SJSA1 (cell line): ENCODE measurements at places on chromosomes 11 and 22. TPM values are rescaled to one million over a fixed set of nuclear protein-coding genes. Genes with fewer than 3 reads are reported as not detected.

Gene MS4A4E
- total RNA-seq = not detected in 2 replicates

Gene SLC16A8
- not detected in 2 replicates for total RNA-seq

Gene VSIG2
- not detected in 2 replicates for total RNA-seq

DNA sequence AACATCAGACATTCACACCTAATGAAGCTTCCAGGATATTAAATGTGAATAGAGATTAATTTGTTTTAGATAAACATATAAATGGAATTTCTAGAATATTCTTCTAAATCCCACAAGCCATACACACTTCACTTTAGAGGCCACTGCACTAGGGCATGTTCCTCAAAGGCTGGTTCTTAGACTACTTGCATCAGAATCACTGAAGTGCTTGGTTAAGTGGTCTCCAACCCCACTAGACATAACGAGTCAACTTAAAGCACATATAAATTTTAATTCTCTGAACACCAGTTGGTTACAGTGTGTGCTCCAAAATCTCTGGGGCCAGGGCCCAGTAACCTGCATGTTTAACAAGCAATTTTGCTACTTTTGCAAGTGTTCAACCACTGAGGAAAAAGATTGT is 7.9 kb upstream of the ALKBH8 start:
- H3K36me3 ChIP-seq = no peaks in the 10 kb centered on the region
- no peak overlapping the region for H3K27ac ChIP-seq
- H3K4me1 ChIP-seq = no peaks in the 10 kb centered on the region
- H3K4me3 ChIP-seq = no peak overlapping the region
- H3K27me3 ChIP-seq = no peaks in the 10 kb centered on the region

- no peaks in the 10 kb centered on the region for H3K4me1 ChIP-seq
- no peaks in the 10 kb centered on the region for H3K36me3 ChIP-seq
- H3K4me3 ChIP-seq = no peak overlapping the region
- H3K27me3 ChIP-seq = no peaks in the 10 kb centered on the region
- no peak for DNase-seq
- H3K27ac ChIP-seq = no peak overlapping the region
Measured at GRCh38 chr11:31141789-31142188, 227.8 kb downstream of the DCDC1 start.

GRCh38 chr11:21965221-21965620 is 227.7 kb upstream of the ANO5 start:
- no peak overlapping the region for H3K4me3 ChIP-seq
- H3K36me3 ChIP-seq = no peaks in the 10 kb centered on the region
- no peaks in the 10 kb centered on the region for H3K4me1 ChIP-seq
- no peak for DNase-seq
- no peaks in the 10 kb centered on the region for H3K27me3 ChIP-seq

DNA sequence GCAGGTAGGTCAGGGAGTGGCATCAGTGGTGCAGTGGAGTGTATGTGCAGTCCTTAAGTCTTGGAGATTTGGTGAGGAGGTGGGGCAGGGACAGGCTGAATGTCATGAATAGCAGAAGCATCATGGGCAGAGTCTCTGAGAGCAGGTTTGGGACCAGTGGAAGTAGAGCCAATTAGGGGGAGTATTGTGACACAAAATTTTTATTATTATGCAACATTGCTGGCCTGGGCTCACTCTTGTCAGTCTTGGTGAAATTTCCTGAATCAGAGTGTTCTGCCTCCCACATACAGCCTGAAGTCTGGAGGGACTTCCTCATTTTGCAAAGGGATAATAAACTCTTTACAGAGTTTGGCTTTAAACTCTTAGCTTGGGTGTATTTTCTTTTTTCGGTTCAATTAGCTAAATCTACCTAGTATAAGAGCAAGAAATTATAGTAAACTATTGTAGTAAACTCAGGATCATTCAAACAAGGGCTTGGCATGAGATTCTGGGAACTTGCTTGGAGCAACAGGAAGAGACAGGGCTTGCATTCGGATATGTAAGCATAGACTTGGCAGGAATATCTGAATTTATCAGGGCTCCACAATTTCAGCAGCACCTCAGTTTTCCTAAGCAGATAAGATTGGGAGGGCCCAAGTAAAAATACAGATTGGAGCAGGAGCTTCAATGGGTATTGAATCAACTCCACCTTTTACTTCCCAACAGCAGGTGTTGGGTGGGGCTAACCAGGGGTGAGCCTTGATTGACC is 67.7 kb downstream of the FDX1 start:
- H3K36me3 ChIP-seq = no peaks in the 10 kb centered on the region
- no peak overlapping the region for H3K4me3 ChIP-seq
- no peak for DNase-seq
- no peaks in the 10 kb centered on the region for H3K4me1 ChIP-seq

DNA sequence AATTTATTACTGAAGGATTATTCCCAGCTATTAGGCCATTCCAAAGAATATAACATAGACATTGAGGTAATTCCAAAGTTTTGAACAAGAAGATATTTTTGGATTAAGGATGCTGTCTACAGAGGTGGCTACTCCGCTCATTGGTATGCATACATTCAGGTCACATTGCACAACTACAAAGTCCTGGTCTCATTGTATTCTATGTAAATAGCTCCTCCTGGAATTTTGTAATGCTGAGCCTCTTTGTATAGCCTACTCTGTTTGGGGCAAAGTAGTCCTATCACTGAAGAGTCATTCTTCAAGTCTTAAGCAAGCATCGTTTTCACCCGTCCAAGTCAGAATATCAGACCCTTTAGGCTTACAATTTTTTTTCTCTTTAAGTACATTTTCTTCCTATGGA is 142.4 kb downstream of the KIF18A start:
- H3K36me3 ChIP-seq = no peaks in the 10 kb centered on the region
- H3K4me1 ChIP-seq = no peaks in the 10 kb centered on the region
- H3K27ac ChIP-seq = no peak overlapping the region
- H3K4me3 ChIP-seq = no peak overlapping the region
- DNase-seq = no peak
- H3K27me3 ChIP-seq = no peaks in the 10 kb centered on the region

DNA sequence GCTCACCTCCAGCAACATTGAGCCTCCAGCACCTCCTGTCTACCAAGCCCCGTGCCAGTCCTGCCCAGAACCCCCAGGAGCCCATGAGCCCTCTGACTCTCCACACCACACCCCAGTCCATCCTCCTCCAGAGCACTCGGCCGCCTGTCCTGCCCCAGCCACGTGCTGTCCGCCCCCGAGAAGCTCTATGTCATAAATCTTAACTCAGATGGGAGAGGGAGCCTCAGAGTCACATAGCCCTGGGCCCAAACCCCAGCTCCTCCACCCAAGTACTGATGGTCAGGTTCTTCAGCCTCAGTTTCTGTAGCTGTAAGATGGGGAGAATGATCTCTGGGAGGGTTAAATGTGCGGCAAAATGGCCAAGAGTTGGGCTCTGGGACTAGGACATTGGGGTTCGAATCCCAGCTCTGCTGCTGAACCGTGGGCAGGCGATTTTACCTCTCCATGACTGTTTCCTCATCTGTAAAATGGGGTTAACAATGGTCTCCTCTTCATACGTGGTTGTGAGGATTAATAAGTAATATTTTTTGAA is 27.8 kb downstream of the CYTH4 start:
- H3K4me1 ChIP-seq = peaks cover 33% of the 10 kb centered on the region
- H3K36me3 ChIP-seq = no peaks in the 10 kb centered on the region
- no peaks in the 10 kb centered on the region for H3K27me3 ChIP-seq
- DNase-seq = no peak
- H3K27ac ChIP-seq = no peak overlapping the region
- no peak overlapping the region for H3K4me3 ChIP-seq

- H3K27ac ChIP-seq = no peak overlapping the region
- 0 out of 2 replicates have a peak, but pooled peaks cover 5% of the 10 kb centered on the region for H3K27me3 ChIP-seq
- H3K4me3 ChIP-seq = no peak overlapping the region
- no peak for DNase-seq
Measured at GRCh38 chr22:25076336-25076735, 123.3 kb upstream of the CRYBB3 start.

GRCh38 chr11:72002841-72003775 is 4.4 kb downstream of the IL18BP start:
- no peak for DNase-seq
- peaks cover 5% of the 10 kb centered on the region for H3K4me1 ChIP-seq
- H3K4me3 ChIP-seq = no peak overlapping the region
- H3K27ac ChIP-seq = no peak overlapping the region
- H3K27me3 ChIP-seq = no peaks in the 10 kb centered on the region

DNA sequence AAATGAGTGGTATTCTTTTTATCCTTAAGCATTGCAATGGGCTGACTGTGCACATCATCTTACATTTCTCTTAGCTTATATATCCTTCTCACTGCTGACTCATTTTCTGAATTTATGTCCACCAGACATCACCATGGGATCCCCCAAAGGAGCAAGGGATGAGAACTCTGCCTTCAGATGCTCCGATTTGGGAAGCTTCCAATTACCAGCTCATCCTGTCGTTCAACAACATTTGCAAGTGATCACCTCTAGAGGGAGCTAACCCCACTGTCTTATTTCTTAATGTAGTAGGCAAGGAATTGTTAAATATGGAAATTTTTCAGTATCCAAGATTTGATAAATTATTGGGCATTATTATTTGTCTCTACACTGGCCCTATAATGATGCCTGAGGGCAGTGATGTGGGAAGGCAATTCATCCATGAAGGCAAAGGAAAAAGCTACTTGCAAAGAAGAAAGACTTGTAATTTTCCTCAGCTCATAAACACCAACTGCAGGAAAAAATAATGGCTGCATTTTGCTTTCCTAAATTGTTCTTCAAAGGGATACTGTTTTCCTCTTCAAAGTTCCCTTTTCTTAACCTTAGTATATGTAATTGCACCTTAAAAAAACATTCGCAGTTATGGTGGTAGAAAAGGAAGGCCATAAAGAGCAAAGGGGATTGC is 102.4 kb upstream of the FSHB start:
- DNase-seq = peak; percentile 14
- no peaks in the 10 kb centered on the region for H3K36me3 ChIP-seq
- H3K27ac ChIP-seq = no peak overlapping the region
- H3K4me1 ChIP-seq = no peaks in the 10 kb centered on the region
- H3K4me3 ChIP-seq = no peak overlapping the region

DNA sequence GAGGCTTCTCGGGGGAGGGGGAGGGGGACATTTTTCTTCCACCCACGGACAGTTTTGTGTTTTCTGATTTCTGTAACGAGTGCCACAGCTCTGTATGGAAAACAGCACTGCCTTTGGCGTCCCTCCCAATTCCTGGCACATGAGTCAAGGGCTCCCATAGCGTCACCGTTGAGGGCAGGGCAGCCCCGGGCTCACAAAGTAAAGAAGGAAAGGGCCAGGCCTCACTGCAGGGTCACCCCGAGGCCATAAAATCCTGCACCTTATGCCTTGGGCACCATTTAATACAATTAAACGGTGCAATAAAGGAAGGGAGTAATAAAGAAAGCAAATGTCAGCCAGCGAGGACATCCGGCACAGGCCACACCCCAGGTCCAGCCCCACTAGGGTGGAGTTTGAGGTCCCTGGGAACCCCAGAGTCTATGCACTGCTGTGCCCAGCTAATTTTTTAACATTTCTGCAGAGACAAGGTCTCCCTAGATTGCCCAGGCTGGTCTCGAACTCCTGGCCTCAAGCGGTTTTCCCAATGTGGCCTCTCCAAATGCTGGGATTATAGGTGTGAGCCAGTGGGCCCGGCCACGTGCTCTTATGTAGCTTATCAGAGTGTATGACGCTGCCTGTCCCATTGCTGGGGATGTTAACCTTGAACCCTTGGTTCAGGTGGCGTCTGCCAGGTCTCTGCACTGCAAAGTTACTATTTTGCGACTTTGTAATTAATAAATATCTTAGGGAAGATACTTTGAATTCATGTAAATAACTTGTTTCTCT is 13.6 kb upstream of the MUC2 start:
- peak overlapping the region; percentile 39 for H3K27ac ChIP-seq
- no peaks in the 10 kb centered on the region for H3K36me3 ChIP-seq
- DNase-seq = peak; percentile 74
- no peaks in the 10 kb centered on the region for H3K27me3 ChIP-seq
- peaks cover 11% of the 10 kb centered on the region for H3K4me1 ChIP-seq

DNA sequence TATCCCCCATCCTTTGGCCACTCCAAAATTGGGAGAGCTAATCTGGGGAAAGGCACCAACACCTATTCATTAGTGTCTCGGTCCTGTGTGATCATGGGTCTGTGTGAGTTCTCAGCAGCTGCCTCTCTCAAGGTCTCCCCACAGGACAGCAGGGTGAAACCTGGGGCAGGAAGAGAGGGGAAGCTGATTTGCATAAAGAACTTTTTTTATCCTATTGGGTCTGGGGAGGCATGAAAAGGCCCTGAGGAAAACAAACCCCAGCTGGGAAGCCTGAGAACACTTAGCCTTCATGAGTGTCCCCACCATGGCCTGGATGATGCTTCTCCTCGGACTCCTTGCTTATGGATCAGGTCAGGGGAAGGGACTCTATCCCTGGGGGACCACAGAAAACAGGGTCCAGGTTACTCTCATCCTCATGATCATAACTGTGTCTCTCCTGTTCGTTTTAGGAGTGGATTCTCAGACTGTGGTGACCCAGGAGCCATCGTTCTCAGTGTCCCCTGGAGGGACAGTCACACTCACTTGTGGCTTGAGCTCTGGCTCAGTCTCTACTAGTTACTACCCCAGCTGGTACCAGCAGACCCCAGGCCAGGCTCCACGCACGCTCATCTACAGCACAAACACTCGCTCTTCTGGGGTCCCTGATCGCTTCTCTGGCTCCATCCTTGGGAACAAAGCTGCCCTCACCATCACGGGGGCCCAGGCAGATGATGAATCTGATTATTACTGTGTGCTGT is 116.0 kb upstream of the TOP3B start:
- H3K27me3 ChIP-seq = peaks cover 50% of the 10 kb centered on the region
- H3K36me3 ChIP-seq = no peaks in the 10 kb centered on the region
- H3K4me3 ChIP-seq = no peak overlapping the region
- no peak overlapping the region for H3K27ac ChIP-seq
- H3K4me1 ChIP-seq = no peaks in the 10 kb centered on the region

GRCh38 chr22:27115816-27116256 is 458.4 kb downstream of the MIAT start:
- peak; percentile 89 for DNase-seq
- no peak overlapping the region for H3K4me3 ChIP-seq
- peaks cover 54% of the 10 kb centered on the region for H3K4me1 ChIP-seq
- no peaks in the 10 kb centered on the region for H3K36me3 ChIP-seq
- H3K27me3 ChIP-seq = no peaks in the 10 kb centered on the region

DNA sequence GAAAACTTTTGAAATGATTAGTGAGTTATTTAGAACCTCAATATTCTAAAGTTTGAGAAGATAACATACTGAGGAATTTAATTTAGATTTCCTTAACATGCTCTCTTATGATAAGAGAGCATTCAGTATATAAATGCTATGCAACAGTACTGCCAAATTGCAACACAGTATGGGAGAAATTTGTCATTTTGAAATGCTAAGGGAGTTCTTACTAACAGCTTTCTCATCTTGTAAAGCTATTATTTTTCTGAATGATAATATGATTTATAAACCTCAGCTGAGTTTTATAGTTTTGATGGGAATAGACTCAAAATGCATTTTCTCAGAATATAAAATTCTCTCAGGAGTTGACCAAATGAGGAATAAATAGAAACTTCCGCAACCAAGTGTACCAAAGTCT is 108.4 kb downstream of the SPON1 start:
- H3K36me3 ChIP-seq = no peaks in the 10 kb centered on the region
- H3K27me3 ChIP-seq = no peaks in the 10 kb centered on the region
- H3K4me3 ChIP-seq = no peak overlapping the region
- no peak for DNase-seq
- H3K27ac ChIP-seq = no peak overlapping the region
